ENCODE measurements at places on chromosomes 4 and X. TPM values are rescaled to one million over a fixed set of nuclear protein-coding genes. Genes with fewer than 3 reads are reported as not detected.
A peak's percentile ranks its signal among the peaks of the same experiment; 100 is the strongest.

DNA sequence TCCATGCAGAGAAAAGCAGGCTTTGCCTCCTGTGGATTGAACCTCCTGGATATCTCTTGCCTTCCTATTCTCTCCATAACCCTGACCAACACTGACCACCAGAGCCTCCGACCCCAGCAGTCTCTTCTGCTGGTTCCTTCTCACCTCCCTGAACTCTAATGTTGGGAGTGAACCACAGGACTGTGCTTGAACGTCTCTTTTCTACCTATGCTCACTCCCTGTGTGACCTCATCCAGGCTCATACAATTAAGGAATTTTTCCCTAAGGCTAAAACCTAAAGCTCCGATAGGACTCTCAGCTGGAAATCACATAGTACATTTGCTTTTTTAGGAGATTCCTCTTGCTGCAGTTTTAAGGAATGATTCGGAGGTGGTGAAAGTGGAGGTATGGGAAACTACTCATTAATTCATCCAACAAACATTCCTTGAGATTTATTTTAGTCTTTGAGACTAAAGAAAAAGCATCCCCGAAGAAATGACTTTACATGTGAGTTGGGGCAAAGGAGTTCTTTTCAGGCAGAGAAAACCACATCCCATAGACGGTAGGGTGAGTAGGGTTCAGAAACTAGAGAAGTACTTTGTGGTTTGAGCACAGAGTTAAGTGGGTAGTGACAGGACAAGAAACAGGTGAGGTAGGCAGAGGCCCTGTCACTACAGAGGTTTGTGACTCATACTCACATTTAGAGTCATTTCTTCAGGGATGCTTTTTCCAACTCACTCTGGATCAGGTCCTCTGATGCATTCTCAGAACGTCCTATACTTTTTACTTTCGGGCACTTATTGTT lies 30.8 kb downstream of the NDNF start:
- DNase-seq, result no peak

DNA sequence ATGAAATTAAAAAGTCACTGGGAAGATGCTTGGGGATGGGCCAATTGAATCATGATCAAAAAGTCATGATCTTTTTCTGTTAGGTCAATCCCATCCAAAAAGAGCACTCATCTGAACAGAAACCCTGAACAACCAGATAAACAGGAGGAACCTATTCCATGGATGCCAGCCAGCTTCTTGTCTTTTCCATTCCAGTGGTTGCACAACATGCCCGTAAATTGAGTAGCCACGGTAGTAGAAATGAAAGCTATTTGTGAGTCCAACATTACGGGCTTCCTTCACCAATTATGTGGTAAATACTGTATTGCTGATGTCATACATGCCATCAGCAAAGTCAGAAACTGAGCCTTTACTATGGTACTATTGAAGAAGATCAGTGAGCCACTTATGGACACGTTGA lies 982.4 kb upstream of the HS3ST1 start:
- no peak for DNase-seq

DNA sequence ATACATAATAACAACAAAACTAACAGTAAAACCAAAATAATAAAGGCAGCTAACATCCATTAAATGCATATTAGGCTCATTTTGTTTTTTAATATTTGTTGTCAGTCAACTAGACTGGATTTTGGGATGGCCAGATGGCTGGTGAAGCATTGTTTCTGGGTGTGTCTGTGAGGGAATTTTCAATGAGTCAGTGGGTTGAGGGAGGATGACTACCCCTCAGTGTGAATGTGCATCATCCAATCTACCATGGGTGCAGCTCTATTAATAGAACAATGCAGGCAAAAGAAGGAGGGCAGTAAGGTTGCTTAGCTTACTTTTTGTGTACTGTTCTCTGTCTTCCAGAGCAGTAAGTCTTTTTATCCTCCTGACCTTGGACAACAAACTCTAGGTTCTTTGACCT lies 484.2 kb upstream of the HS3ST1 start:
- DNase-seq, result no peak

DNA sequence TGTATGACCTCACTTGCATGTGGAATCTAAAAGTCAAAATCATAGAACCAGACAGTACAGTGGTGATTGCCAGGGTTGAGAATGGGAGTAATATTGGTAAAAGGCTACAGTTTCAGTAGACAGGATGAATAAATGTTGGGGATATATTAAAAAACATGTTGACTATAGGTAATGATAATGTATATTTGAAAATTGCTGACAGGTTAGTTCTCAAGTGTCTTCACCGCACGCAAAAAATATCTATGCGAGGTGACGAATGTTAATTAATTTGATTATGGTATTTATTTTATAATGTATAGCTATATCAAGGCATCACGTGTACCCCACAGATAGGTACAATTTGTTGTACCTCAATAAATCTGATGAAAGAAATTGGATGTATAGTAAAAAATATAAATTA lies 909.6 kb upstream of the NDST4 start:
- no peak for DNase-seq

GRCh38 chrX:46831765-46832327 lies 5.0 kb upstream of the RP2 start:
- no peak for DNase-seq

- DNase-seq, result peak; percentile 97
Observed at GRCh38 chrX:122565952-122566351, 618.1 kb upstream of the GRIA3 start.

Gene LRAT
- polyA plus RNA-seq, result not detected

Gene CFAP299
- polyA plus RNA-seq, result 0.23 TPM

DNA sequence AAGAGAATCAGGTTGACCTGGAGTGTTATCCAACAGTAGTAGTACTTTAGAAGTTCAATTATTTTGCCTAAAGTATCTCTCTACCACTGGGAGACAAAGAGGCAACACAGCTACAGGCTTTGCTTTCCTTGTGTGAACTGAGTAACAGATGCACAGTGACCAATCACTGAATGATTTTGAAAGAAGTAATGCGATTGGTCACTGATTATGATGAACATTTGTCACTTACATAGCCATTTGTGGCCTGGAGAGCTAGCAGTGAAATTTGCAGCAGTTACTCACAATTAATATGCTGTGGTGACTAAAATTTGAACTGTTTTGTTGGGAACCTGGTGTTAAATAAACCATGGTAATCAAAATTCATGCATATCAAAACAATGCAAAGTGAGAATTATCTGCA lies 508.7 kb upstream of the DIPK2B start:
- DNase-seq, result no peak

GRCh38 chr4:76563454-76564122 lies 128.6 kb downstream of the SHROOM3 start:
- DNase-seq, result no peak
